ENCODE measurements at places on chromosomes 3 and 15.

- no peak for DNase-seq
Measured at GRCh38 chr3:28564211-28564610, 215.6 kb upstream of the AZI2 start.

DNA sequence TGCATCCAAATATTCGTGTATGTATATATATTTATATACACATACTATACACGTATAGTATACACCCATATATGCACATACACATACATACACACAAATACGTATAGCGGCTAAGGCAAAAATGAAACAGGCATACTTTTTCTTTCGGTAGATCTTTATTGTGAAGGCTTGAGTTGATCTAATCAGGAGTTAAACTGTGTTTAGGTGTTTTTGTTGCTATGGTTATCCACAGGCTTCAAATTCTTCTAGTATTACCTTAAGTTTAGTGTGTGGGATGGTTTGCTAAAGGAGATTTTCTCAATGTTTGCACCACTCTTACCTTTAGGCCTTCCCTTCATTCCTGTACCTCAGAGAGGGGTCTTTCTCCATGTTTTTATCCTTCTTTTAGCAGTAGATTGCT lies 28.2 kb downstream of the ZNF662 start:
- DNase-seq = no peak

GRCh38 chr3:102756706-102757105 lies 321.9 kb downstream of the ZPLD1 start:
- DNase-seq = no peak

DNA sequence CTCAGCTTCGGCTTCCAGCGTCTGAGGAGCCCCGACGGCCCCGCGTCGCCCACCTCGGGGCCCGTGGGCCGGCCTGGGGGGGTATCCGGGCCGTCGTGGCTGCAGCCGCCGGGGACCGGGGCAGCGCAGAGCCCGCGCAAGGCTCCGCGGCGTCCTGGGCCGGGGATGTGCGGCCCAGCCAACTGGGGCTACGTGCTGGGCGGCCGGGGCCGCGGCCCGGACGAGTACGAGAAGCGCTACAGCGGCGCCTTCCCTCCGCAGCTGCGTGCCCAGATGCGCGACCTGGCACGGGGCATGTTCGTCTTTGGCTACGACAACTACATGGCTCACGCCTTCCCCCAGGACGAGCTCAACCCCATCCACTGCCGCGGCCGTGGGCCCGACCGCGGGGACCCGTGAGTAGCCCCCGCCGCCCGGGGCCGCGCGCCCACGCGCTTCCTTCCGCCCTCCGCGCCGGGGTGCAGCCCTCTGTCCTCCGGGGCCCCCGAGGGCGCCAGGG lies 462 bp downstream of the EDEM1 start:
- DNase-seq = peak; percentile 51

DNA sequence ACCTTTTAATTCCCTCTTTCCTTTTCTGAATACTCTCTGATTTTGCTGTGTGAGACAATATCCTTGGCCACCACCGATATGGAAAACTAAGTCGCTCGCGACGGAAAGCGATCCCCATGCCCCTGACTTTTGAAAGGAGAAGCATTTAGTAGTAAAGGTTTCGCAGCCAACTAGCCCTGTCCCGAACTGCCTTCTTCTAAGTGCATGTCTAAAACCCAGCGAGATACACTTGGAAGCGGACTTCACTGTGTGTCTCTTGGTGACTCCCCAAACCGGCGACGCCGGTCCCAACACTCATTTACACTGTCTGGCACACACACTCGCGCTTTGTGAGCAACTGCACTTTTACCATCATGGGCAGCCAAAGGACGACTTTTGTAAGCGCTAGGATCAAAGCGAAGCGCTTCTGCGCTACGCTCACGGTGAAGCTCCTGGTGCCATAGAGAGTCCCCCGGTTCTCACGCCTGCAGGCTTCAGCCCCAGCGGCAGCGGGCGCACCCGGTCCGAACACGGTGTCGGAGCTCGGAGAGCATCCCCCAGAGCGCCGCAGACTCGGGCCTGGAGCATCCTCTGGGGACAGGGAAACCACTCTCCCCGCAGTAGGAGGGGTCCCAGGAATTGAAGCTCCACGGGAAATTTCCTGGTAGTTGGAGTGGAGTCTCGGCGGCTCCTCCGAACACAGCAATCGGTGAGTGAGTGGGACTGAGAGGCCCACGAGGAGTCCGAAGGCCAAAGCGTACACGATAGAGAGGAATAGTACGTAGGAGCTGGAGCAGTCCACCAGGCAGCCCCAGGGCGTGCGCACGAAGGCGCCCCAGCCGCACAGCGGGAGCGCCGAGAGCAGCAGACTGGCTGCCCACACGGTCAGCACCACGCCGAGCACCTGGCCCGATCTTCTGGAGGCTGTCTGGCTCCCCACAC lies 1.4 kb downstream of the GPR149 start:
- no peak for DNase-seq

GRCh38 chr15:76177491-76178040 lies 117.8 kb downstream of the TMEM266 start:
- no peak for DNase-seq

DNA sequence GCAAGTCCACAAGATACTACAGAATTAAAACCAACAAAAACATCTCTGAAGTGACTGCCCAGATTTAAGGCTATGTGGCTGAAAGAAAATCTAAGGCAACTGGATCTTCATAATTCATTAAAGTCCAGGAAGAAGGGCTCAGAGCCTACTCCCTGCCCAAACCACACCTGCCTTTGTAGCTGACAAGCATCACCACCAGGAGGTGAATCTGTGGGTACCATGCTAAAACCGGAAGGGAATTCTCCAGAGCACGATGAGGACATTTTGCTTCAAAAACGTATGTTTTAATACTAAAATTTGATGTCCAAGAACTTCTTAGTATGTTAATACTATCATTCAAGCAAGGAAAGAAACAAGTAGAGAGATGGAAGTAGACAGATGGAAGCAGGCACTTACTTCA lies 495.9 kb upstream of the NECTIN3 start:
- no peak for DNase-seq

DNA sequence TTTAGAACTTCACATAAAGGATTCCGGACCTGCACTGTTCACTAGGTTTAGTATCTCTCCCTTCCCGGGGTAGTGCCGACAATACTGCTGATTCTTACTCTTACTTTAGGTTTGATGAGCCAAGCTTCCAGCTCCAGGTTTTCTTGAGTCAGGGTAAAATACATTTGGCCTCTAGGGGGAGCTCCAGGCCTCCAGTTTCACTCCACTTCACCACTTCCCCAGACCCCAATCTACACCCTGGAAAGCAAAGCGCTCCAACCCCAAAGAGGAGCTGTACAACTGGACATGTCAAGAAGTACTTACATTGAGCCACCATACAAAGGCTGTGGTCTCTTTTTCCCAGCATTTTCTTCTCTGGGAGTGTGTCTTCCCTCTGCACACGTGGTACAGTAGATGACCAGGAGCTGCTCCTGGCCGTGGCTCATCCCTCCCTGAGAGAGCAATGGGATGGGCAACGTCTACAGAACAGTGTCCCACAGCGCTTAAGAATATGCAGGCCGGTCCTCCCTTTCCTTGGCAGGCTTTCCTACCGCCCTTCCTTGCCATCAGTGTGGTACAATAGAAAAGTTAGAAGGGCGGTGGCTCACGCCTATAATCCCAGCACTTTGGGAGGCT lies 93.9 kb upstream of the CCDC80 start:
- DNase-seq = peak; percentile 75

- DNase-seq = no peak
Measured at GRCh38 chr3:151944356-151944755, 70.9 kb downstream of the SUCNR1 start.

- DNase-seq = no peak
Measured at GRCh38 chr3:129040039-129040336, 20.6 kb upstream of the GP9 start.

- DNase-seq = no peak
Measured at GRCh38 chr3:53069422-53070068, 23.7 kb upstream of the SFMBT1 start.

- no peak for DNase-seq
Measured at GRCh38 chr3:196774848-196775422, 35.3 kb downstream of the PAK2 start.

DNA sequence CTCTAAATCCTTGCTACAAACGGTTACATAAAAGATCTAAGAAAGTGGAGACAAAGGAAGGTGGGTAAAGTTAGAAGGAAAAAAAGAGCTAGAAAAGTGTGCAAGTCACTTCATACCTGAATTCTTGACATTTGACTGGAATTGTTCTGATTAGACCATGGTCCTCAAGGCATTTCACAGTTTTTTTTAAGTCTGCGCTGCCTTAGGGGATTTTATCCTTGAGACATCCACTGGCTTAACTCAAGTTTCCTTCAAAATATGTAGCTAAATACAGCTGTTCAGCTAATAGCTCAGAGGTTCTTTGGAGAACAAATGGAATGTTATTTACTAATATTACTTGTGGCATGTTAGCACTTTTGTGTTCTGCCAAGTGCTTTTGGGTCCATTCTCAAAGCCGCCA lies 236.9 kb downstream of the TP63 start:
- no peak for DNase-seq

DNA sequence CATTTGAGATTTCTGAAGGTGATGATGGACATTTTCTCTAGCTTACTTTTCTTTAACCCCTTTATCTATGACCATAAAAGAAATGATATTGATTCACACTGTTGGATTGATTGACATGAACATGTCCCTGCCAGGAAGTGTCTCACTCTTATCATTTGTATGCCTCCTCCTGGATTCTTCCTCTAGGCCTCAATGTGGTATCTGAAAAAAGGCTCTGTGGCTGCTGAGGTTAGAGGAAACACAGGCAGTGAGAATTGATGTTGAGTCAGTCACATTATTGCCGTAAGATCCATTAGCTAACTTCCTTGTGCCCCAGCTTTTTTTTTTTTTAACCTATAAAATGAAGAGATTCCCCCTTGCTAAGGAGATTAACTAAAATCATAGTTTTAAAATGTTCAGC lies 8.0 kb upstream of the THRB start:
- DNase-seq = no peak

GRCh38 chr15:64959128-64959527 lies 30.6 kb downstream of the SPG21 start:
- DNase-seq = no peak

DNA sequence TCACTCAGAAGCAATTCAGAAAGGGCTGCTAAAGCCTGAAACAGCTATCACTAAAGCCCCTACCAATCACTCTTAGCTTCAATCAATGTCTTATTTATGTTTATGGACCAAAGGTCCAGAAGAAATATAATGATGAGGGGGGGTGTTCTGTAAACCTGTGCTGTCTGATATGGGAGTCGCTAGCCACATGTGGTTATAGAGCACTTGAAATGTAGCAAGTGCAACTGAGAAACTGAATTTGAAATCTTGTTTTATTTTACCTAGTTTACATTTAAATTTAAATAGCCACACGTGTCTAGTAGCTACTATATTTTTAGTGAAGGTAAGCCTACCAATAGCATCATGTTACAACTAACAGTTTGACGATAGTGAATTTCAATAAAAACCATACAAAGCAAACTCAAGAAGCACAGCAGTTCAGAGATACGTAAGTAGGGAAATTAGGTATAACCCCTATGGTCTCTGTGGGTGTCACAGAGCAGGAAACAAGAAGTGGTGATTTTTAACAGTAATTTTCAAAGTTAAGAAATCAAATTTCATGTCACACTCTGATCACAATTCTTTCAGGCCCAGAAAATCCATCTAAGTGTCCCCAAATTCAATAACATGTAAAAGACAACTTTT lies 3.6 kb downstream of the POU1F1 start:
- DNase-seq = no peak

DNA sequence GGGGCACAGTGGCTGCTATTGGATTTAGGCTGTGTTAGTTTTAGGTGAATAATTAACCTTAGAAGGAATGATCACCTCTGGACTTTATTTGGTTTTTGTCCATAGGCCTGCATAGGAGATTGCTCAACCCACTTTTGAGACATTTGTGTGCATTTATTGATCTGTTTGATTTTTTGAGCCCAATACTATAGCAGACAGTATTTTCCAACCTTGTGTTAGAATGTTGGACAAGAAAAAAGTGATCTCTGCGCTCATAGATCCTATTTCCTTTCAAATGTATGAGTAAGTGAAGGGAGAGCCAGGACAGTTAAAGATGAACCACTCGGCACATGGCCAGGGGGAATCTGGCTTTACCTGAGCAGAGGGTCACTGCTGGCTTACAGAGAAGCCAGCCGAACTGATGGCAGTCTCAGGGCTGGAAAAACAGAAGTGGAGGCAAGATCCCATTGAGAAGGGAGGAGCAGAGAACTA lies 8.8 kb upstream of the TOPBP1 start:
- DNase-seq = no peak

- no peak for DNase-seq
Measured at GRCh38 chr15:77140220-77140619, 69.3 kb upstream of the TSPAN3 start.

DNA sequence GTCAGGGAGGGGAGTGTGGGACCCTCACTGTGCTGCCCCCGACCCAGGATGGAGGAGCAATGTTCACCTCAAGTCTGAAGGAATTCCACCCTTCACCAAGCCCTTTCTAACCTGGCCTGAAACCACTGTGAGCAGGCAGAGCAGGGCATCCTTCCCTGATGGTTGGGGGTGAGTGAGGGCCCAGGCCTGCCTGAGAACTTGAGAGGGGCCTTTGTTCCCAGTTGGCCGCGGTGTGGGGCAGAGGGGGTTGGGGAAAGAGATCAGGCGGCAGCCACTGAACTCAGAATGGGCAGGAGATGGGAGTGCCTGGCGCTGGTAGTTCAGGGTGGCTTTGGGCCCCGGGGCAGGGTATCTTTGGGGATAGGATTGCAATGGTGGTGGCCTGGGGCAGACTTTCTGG lies 103.5 kb upstream of the RPL32 start:
- no peak for DNase-seq

GRCh38 chr3:195236801-195237570 lies 34.0 kb downstream of the XXYLT1 start:
- DNase-seq = no peak

- DNase-seq = no peak
Measured at GRCh38 chr3:21269882-21270281, 481.1 kb downstream of the ZNF385D start.

- no peak for DNase-seq
Measured at GRCh38 chr15:44435893-44436667, 8.7 kb downstream of the CTDSPL2 start.

- no peak for DNase-seq
Measured at GRCh38 chr3:46359733-46360493, 6.0 kb downstream of the CCR2 start.

DNA sequence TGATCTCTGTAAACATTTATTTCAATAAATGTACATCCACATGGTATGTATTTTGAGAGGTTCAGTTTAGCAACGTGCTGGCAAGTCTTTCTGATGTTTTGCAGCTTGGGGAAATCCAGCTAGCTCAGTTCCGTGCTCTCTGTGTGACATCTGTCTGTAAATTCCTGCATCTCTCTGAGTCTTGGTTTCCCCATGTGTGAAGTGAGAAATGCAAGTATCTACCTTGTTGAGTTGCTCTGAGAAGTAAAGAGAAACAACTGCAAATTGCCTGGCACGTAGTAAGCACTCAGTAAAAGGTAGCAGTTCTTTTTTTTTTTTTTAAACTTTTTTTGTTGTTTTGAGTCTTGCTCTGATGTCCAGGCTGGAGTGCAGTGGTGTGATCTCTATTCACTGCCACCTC lies 30.2 kb upstream of the MORF4L1 start:
- DNase-seq = no peak

DNA sequence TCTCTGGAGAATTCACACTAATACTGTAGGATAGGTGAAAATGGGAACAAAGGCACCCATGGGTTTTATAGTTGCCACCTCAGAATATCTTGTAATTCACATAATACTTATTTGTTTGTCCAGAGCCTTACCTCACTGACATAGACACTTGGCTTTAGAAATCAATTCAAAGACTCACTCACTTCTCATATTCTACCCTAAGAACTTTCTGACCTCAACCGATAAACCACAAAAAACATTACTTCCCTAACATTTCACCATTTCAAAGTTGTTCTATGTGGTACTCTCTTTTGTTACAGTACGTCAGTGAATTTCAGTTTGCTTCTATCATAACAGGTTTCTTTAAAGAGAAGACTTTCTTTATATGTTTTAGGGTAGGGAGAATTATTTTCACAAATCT lies 359.3 kb downstream of the IGSF11 start:
- no peak for DNase-seq
